ENCODE measurements at places on chromosomes 11 and 22. TPM values are rescaled to one million over a fixed set of nuclear protein-coding genes. Genes with fewer than 3 reads are reported as not detected.

The POU2AF2 gene
- not detected for polyA plus RNA-seq

The SFI1 gene
- polyA plus RNA-seq: 12.9 TPM

The TLCD5 gene
- 2.7 TPM for polyA plus RNA-seq

The ELMOD1 gene
- 0.19 TPM for polyA plus RNA-seq

The LGR4 gene
- 26.1 TPM for polyA plus RNA-seq

The LGALS1 gene
- polyA plus RNA-seq: 418 TPM

The CLCF1 gene
- 2.7 TPM for polyA plus RNA-seq

The PNPLA3 gene
- 1.1 TPM for polyA plus RNA-seq

The OR51G1 gene
- not detected for polyA plus RNA-seq

The GDPD4 gene
- polyA plus RNA-seq: not detected

The KIRREL3 gene
- polyA plus RNA-seq: 0.13 TPM

The CST6 gene
- polyA plus RNA-seq: not detected

The PLAAT5 gene
- polyA plus RNA-seq: 5.0 TPM

The UPK3A gene
- not detected for polyA plus RNA-seq

The FAM76B gene
- polyA plus RNA-seq: 9.1 TPM

The ACR gene
- 3.6 TPM for polyA plus RNA-seq

The SCGB1A1 gene
- 0.54 TPM for polyA plus RNA-seq

The DMC1 gene
- polyA plus RNA-seq: 18.2 TPM

The CD3E gene
- 2.9 TPM for polyA plus RNA-seq

Data from adipose tissue (tissue), 3 donors.